ENCODE measurements at places on chromosomes 5 and 9. TPM values are rescaled to one million over a fixed set of nuclear protein-coding genes. Genes with fewer than 3 reads are reported as not detected.

Gene GABRA6
- not detected for total RNA-seq

Gene TMEM215
- 0.02 TPM for total RNA-seq

Gene LECT2
- not detected for total RNA-seq

Gene FRRS1L
- total RNA-seq, result 0.27 TPM

Gene ANKRD34B
- 0.03 TPM for total RNA-seq

Gene LCNL1
- 0.22 TPM for total RNA-seq

Gene PAEP
- total RNA-seq, result 0.25 TPM

Gene CDH9
- total RNA-seq, result not detected

Gene PPIC
- total RNA-seq, result 18.7 TPM

Gene UBE2D2
- 171 TPM for total RNA-seq

Gene ZFP2
- total RNA-seq, result not detected

All from A549 treated with AZD2906 at 1 μM for 4 hours (cell line).